ENCODE measurements at places on chromosomes 1 and 21. TPM values are rescaled to one million over a fixed set of nuclear protein-coding genes. Genes with fewer than 3 reads are reported as not detected.

GRCh38 chr1:207054491-207054890 lies 1.4 kb downstream of the PFKFB2 start:
- no peaks in the 10 kb centered on the region for H3K27me3 ChIP-seq
- H3K4me1 ChIP-seq = peaks cover 18% of the 10 kb centered on the region
- no peaks in the 10 kb centered on the region for H3K36me3 ChIP-seq
- DNase-seq = no peak
- no peak overlapping the region for H3K4me3 ChIP-seq
- H3K27ac ChIP-seq = no peak overlapping the region

DNA sequence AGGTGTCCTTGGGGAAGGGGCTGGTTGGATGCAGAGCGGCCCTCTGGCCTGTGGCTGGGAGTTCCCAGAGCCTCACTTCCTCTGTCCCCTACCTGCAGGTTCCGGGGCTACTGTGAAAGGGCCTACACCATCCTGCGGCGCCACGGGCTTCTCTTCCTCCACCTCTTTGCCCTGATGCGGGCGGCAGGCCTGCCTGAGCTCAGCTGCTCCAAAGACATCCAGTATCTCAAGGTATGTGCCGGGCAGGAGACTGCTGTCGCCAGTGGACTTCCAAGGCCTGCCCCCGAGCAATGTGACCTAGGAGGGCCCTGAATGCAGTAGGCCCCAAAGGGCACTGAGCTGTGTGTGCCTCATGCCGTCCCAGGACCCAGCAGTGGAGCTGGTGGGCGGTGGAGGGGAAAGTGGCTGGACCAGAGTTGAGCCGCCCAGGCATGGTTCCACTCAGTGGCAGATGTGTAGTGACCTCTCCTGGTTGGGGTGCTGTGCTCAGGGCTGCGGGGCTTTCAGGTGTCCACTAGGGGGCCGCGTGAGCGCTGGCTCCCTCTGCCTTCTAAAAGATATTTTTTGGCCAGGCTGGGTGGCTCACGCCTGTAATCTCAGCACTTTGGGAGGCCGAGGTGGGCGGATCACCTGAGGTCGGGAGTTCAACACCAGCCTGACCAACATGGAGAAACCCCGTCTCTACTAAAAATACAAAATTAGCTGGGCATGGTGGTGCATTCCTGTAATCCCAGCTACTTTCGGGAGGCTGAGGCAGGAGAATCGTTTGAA lies 73.4 kb downstream of the PIK3CD start:
- H3K27me3 ChIP-seq = no peaks in the 10 kb centered on the region
- H3K4me1 ChIP-seq = peaks cover 12% of the 10 kb centered on the region
- peak; percentile 40 for DNase-seq
- no peak overlapping the region for H3K27ac ChIP-seq
- no peak overlapping the region for H3K4me3 ChIP-seq

GRCh38 chr21:44613386-44614155 lies 1.7 kb downstream of the KRTAP10-8 start:
- no peak for DNase-seq
- no peaks in the 10 kb centered on the region for H3K36me3 ChIP-seq
- no peak overlapping the region for H3K27ac ChIP-seq
- H3K4me1 ChIP-seq = no peaks in the 10 kb centered on the region
- H3K27me3 ChIP-seq = no peaks in the 10 kb centered on the region

- H3K27me3 ChIP-seq = no peaks in the 10 kb centered on the region
- DNase-seq = peak; percentile 31
- H3K4me1 ChIP-seq = no peaks in the 10 kb centered on the region
- peak overlapping the region; percentile 44 for H3K27ac ChIP-seq
These were observed 23.1 kb upstream of the MCOLN2 start for GRCh38 chr1:85019994-85020393.

DNA sequence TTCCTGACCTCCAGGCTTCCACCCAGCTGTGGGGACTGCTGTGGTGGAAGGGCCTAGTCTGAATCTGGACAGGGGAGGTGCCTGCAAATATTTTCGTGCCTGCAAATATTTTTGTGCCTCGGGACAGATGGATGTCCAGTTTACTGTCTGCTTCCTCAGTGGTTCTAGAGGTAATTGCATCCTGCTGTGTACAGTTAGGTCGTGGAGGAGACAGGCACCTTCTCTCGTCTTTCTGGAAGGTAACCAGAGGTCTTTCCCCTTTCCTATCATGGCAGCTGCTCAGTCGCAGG lies 53.8 kb upstream of the TINAGL1 start:
- no peak for DNase-seq
- no peaks in the 10 kb centered on the region for H3K27me3 ChIP-seq
- H3K4me1 ChIP-seq = no peaks in the 10 kb centered on the region

GRCh38 chr1:99177465-99177864 lies 86.8 kb upstream of the PLPPR4 start:
- DNase-seq = no peak
- no peaks in the 10 kb centered on the region for H3K36me3 ChIP-seq
- H3K4me1 ChIP-seq = no peaks in the 10 kb centered on the region
- no peak overlapping the region for H3K4me3 ChIP-seq
- no peaks in the 10 kb centered on the region for H3K27me3 ChIP-seq

DNA sequence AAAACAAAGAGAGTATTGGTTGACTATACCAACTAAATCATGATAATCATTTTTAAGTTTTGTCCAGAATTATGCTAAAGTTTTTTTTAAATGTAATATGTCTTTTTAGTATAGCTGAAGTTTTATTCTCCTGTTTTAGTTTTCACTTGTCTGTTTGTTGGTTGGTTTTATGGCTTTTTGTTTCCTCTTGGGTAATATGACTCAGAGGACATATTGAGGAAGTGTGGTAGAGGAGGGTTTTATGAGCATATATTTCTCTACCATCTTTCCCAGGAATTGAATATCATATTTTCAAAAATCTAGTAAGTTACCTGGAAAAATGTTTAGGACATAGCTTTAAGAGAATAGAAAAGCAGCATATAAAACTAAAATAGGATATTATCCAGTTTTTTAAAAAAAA lies 68.6 kb upstream of the MCOLN3 start:
- no peaks in the 10 kb centered on the region for H3K4me1 ChIP-seq
- no peak overlapping the region for H3K27ac ChIP-seq
- H3K4me3 ChIP-seq = no peak overlapping the region
- DNase-seq = no peak

DNA sequence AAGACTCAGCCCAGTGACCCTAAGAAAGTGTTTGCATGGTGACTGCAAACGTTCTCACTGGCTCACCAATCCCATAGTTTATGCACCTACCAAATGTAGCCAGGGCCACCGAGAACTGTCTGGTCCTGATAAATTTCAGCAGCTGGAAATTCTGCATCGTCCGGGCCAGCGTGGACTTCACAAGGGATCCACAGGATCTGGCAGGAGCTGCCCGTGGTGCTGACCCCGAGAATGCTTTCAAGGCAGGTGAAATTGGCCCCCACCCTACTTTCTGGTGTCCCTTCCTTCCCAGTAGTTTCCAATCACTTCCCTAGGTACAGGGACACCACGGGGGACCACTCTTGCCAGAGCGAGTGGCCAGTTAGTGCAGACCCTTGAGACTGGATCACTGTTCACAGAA lies 26.2 kb downstream of the UBASH3A start:
- H3K27ac ChIP-seq = no peak overlapping the region
- H3K4me3 ChIP-seq = no peak overlapping the region
- no peaks in the 10 kb centered on the region for H3K36me3 ChIP-seq

Gene TDRD10
- total RNA-seq = 1.4 TPM
